ENCODE measurements at places on chromosomes 5 and 9.
A peak's percentile ranks its signal among the peaks of the same experiment; 100 is the strongest.

DNA sequence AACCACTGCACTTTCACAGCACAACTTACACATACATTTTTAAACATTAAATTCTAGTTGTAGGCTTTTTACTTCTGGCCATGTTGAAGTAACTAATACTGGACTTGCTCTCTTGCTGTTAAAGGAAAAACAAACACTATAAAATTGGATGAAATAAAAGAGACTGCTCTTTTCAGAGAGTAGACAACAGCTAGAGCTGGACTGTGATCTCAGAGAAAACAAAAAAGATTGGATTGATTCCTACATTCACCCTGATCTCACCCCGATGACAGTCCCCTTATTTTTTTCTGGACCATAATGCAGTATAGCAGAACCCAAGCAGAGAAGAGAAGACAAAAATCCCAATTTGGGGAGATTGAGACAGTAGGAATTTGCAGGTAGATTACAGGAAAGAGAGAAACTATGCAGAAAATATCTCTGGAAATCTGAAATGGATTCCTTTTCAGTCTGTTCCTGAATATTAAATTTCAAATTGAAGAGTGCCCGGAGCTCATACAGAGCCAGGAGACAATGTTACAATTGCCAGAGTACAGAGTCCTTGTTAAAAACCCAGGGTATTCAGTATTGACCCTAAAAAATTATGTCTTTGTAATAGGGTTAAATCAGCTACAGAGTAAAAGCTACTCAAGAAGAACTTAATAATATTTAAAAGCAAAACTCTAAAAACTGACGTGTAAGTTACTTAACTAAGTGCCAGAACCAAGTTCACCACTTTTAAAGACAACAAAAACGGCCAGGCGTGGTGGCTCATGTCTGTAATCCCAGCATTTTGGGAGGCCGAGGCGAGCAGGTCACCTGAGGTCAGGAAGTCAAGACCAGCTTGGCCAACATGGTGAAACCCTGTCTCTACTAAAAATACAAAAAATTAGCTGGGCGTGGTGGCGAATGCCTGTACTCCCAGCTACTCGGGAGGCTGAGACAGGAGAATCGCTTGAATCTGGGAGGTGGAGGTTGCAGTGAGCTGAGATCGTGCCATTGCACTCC lies 208.6 kb downstream of the MPDZ start:
- DNase-seq, result no peak

- DNase-seq, result no peak
Observed at GRCh38 chr9:37675661-37676060, 24.9 kb downstream of the FRMPD1 start.

GRCh38 chr9:90521811-90522570 lies 120.6 kb downstream of the DIRAS2 start:
- DNase-seq, result no peak

GRCh38 chr5:14054111-14054854 lies 88.9 kb upstream of the TRIO start:
- no peak for DNase-seq

- no peak for DNase-seq
Observed at GRCh38 chr9:130599625-130600024, 20.2 kb downstream of the FUBP3 start.

DNA sequence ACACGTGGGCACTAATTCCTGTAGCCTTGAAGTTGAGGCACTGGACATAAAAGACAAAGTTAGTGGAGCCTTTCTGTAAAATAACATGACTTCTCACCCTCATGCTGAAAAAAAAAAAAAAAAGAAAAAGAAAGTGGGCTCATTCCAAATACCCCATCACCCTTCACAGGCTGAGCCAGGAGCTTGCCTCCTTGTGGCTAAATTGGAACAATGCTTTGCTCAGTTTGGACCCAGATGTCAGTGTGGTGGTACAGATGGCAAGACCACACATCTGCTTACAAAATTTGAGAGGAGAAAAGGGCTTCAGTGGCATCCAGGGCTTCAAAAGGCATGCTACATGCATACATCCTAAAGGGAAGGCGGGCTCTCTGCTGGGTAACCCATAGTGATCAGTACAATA lies 342.8 kb downstream of the EBF1 start:
- no peak for DNase-seq

DNA sequence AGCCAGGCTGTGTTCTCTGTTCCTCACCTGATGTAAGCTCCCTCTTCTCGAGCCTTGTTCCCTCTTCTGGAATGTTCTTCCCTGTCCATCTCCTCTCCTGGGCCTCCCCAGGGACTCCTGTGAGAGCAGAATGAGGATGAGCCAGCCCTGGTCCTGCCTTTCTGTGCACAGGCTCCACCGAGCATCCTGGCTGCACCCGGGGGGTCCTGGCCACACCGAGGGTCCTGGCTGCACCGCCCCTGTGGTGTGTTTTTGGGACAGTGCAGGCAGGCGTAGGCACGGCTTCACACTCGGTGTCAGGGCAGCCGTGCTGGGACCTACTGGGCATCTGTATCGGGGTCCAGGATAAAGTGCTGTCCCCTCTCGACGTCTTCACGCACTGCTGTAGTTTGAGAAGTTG lies 17.8 kb downstream of the FBXW5 start:
- DNase-seq, result no peak

DNA sequence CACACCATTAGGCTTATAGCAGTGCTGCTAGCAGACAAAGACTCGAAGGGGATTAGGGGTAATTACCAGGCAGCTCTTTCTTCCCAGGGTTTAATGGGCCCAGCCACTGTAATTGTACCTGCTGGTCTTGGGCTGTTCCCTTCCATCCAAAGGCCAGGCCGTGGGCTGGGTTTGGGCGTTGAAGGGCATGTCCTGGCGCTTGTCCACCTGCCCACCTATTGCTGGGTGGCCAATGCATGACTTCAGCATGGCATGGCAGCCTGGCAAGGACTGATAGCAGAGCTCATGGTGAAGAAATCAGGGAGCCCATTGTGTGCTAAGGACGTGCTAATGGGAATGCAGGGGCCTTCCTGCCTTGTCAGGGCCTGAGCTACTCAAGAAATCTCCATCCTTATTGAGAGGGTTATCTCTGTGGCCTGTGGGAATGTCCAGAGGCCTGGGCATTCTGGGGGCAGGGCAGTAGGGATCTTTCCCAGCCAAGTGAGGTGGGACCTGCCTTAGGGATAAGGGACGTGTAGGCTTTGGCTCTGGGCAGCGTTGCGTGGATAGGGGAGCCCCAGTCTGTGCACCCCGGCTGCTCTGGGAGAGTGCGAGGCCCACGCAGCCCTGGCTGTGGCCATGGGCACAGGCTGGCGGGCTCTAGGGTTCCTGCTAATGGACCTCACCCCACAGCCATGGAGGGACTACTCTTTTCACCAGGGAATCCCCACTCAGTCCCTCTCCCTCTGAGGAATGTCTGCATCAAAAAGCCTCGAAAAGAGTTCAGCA lies 116.1 kb upstream of the PITX1 start:
- no peak for DNase-seq

GRCh38 chr9:77420641-77421040 lies 227.5 kb downstream of the GNA14 start:
- peak; percentile 85 for DNase-seq

DNA sequence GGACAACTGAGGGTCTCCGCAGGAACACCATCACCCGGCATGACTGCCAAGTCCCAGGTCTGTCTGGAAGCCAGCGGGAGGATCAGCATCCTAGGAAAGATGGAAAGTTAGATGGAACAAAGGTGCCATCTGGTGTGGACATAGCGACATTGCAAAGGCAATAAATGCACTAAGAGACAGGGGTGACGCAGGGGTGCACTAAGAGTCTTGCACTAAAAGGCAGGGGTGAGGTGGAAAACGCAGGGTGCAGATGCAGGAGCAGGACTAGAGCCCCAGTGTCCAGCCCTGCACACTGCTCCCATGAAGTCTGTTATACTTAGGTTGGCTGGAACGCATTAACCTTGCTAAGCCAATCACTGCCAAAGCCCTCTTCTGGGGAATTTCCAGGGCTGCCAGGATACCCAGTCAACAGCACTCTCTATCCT lies 15.5 kb downstream of the ATOX1 start:
- DNase-seq, result peak; percentile 58

- DNase-seq, result no peak
Observed at GRCh38 chr9:86732514-86733171, 214.7 kb downstream of the GAS1 start.

DNA sequence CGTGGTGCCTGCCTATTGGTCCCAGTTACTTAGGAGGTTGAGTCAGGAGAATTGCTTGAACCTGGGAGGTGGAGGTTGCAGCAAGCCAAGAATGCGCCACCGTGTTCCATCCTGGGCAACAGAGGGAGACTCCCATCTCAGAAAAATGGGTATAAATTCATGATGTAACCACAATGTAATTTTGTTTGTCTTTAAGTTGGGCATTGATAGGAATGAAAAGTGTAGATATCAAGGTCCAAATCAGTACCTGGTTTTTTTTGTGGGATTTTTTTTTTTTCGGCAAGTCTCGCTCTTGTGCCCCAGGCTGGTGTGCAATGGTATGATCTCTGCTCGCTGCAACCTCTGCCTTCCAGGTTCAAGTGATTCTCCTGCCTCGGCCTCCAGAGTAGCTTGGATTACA lies 7.4 kb downstream of the NPM1 start:
- no peak for DNase-seq
